ENCODE measurements at places on chromosomes 1 and 21. TPM values are rescaled to one million over a fixed set of nuclear protein-coding genes. Genes with fewer than 3 reads are reported as not detected.

MNDA gene
- not detected for total RNA-seq

SIPA1L2 gene
- total RNA-seq = 6.1 TPM

MYCL gene
- not detected for total RNA-seq

RUNX3 gene
- not detected for total RNA-seq

MKNK1 gene
- total RNA-seq = 14.7 TPM

OR14K1 gene
- total RNA-seq = not detected

RAB3GAP2 gene
- 51.8 TPM for total RNA-seq

ZDHHC18 gene
- 16.4 TPM for total RNA-seq

ACOT11 gene
- total RNA-seq = 1.3 TPM

LCE2A gene
- total RNA-seq = 0.43 TPM

TUT4 gene
- 31.9 TPM for total RNA-seq

FMO1 gene
- under 0.01 TPM for total RNA-seq

ASPM gene
- total RNA-seq = 19.6 TPM

MANEAL gene
- total RNA-seq = 0.97 TPM

SNAPIN gene
- 66.1 TPM for total RNA-seq

FAM72C gene
- 0.64 TPM for total RNA-seq

TRABD2B gene
- total RNA-seq = not detected

ENTREP3 gene
- 7.8 TPM for total RNA-seq

RHBDL2 gene
- 1.7 TPM for total RNA-seq

ANGPTL7 gene
- not detected for total RNA-seq

LYPD8 gene
- under 0.01 TPM for total RNA-seq

TOR1AIP1 gene
- total RNA-seq = 66.5 TPM

PLXNA2 gene
- 1.9 TPM for total RNA-seq

GJA8 gene
- not detected for total RNA-seq

EGLN1 gene
- 33.8 TPM for total RNA-seq

C1orf87 gene
- total RNA-seq = not detected

GABRD gene
- total RNA-seq = not detected

KRTAP19-1 gene
- not detected for total RNA-seq

RPL22 gene
- total RNA-seq = 97.6 TPM

SH2D1B gene
- total RNA-seq = not detected

RRP1B gene
- total RNA-seq = 36.3 TPM

PAX7 gene
- total RNA-seq = not detected

FRRS1 gene
- total RNA-seq = 17.7 TPM

APOBEC4 gene
- total RNA-seq = not detected

ISG15 gene
- 132 TPM for total RNA-seq

GBP3 gene
- total RNA-seq = 24.8 TPM

CNR2 gene
- total RNA-seq = not detected

DPYD gene
- total RNA-seq = 22.5 TPM

FCGR3B gene
- total RNA-seq = not detected

SLC6A9 gene
- total RNA-seq = 15.1 TPM

GBP7 gene
- not detected for total RNA-seq

LEMD1 gene
- total RNA-seq = not detected

LIN9 gene
- 4.2 TPM for total RNA-seq

NEXN gene
- 16.8 TPM for total RNA-seq

WLS gene
- 66.1 TPM for total RNA-seq

PLA2G2D gene
- total RNA-seq = not detected

Measured in fibroblast of villous mesenchyme (primary cell).